ENCODE measurements at places on chromosomes 2 and 18.

GRCh38 chr2:63700271-63700670, 111.5 kb downstream of the MDH1 start:
- DNase-seq: no peak

GRCh38 chr2:1294900-1295299, 118.4 kb upstream of the TPO start:
- DNase-seq: no peak

DNA sequence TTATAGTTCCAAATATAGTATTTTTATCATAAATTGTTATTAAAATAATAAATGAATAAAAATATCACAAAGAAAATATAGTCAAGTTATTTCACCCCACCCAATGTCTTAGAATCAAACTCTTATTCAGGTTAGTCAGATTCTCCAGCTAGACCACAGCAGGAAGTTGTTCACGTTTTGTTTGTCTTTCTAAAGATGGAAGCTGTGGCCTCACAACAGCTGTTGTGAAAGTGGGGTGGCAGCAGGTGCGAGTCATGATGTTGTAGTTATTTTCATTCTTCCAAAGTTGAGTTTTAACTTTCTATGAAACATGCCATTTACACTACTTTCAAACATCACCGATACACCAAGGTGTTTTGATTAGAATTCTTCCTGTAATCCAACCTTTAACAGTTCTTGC, 272.9 kb downstream of the SLC8A1 start:
- no peak for DNase-seq

DNA sequence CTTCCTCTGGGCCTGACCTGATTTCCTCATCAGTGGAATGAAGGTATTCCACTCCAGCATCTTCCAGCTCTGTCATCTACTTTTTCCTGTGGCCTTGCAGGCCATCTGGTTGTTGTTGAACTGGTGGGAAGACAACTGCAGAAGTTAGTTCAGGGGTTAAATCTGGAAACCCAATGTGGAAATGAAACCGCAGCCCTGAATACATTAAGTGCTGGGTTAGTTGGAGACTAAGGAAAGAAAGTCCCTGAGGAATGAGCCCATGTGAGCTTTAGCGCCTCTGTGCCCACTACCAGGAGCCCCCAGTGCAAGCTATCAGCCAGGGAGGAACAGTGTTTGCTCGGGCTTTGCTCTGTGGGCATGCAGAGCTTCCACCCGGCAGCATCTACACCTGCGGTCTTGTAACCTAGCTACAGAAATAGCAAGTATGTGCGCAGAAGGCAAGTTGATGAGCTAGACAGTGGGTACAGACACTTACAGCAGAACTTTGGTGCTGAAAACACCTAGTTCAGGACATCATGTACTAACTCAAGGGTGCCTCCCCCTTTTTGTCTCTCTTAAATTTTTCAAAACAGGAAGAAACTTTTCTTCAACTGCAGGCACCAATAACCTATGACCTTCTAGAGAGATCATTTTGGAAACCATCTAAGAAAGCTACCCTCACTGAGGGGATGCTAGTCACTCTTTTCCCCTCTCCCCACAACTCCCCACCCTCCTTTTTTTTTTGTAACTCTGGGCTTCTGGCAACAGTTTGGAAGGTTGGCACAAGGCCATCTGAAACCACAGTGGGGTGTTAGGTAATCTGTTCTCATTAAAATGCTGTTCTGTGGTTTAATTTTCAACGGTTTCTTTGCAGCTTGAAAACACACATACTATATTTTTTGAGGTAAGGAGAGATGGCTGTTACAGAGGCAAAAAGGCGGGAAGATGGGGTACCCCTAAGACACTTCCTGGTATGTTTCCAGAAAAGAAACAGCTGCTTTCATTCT, 18.3 kb upstream of the CXCR4 start:
- no peak for DNase-seq

DNA sequence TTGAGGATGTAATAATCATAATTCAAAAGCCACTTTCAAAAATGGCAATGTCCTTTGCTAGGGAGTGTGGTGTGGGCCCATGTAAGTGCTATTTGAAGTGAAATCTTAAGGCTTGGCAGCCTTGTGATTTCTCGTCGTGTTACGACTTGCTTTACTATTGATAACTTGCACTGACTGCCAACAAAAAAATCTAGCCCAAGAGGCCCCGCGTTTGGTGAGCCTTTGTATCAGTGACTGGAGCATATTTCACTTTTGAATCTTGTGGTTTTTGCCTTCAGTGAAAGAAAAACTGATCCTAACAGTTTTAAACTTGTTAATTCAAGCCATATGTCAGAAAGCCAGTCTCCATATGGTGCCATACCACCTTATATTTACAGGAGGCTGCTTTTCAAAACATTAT, 248.0 kb downstream of the TMEM182 start:
- DNase-seq: no peak

DNA sequence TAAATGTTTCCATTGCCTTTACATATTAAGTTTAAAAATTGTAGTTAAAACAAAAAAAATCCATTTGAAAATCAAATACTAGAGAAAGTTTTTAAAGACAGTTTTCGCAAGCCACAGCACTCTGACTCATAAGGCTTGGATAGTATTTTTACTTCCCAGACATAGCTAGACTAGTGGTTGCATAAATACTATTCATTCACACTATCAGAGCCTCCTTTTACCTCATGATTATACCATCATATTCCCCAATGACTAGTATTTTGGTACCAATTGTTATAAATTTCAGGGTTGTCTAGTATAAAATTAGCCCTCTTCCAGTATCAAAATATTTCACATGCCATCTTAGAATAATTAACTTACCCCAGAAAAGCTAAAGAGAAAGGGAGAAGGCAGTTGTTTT, 393.5 kb downstream of the ERBB4 start:
- DNase-seq: no peak

DNA sequence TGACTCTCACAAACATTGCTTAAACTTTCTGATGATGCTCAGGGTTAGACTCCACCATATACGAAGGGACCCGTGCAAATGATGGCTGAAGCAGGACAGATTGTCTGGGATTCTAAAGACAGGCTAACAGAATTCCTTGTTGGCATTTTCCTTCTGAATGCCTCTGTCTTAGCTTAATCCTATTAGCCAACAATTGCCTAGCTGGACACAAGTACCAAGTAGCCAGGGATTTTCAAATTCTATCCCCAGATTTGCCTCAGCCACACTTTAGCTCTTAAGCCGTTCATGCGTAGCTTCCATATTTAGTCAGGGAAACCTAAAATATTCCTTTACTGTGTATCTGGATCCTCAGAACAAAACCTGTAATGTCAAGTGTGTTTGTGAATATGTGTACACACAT, 40.0 kb downstream of the COL4A3 start:
- no peak for DNase-seq

DNA sequence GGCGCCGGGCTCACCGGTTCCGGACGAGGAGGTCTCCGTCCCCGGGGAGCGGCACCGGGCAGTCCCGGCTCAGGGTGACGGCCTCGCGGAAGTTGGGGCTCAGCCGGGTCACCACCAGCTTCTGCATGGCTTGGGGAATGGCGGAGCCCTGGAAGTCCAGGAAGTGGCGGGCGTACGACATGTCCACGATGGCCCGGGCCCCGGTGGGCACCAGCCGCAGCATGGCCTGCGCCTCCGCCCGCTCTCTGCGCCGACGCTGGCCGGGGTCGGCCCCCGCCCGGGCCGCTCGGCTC, 157 bp downstream of the PTGR3 start:
- DNase-seq: no peak

DNA sequence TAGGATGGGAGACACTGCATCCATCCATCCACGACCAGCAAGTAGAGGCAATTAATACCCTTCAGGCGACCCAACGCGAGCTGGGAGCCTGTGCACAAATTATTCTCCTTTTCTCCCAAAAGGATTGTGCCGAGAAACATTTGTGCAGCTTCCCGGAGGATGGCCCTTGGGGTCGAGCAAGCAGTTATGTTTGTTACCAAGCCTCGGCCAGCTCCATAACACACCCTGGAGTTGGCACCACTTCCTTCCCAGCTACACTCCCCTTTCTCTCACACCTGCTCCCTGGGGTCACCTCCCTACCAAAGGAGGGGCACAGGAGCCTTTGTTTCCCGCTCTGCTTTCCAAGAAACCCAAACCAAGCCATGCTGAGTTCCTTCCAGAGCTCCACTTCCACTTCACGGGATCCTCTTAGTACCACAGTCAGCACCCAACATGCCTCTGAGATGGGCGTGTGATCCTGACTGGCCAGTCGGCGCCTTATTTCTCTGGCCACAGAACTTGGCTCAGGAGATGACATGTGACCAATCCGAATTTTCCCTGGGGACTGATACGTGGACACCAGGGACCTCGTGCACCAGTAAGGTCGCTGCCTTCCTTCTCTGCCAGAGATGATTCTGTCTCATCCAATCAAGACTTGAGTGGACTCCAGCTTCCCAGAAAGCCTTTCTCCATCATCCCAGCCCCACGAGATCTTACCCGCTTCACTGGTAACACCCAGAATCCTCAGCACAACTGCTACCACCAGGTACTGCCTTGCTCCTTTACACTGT, 28.5 kb downstream of the GPR55 start:
- no peak for DNase-seq

- no peak for DNase-seq
Measured at GRCh38 chr2:24380820-24381219, 20.5 kb upstream of the ITSN2 start.

GRCh38 chr2:193966590-193966989, 1690.4 kb upstream of the SLC39A10 start:
- DNase-seq: no peak

Measured in stimulated activated effector memory CD8-positive, alpha-beta T cell treated with anti-CD3 and anti-CD28 coated beads, Interleukin-12 subunit alpha, Interleukin-12 subunit beta, amount 100 ng/mL, for 72 hours (primary cell).